ENCODE measurements at places on chromosomes 12 and 14.

- no peak for DNase-seq
Measured at GRCh38 chr14:97275276-97275675, 478.1 kb downstream of the VRK1 start.

- no peak for DNase-seq
Measured at GRCh38 chr12:76922866-76923265, 44.0 kb upstream of the CSRP2 start.

- DNase-seq = no peak
Measured at GRCh38 chr12:120078868-120079267, 37.7 kb downstream of the RAB35 start.

GRCh38 chr12:55653031-55653430 lies 16.3 kb downstream of the OR10P1 start:
- no peak for DNase-seq

- DNase-seq = no peak
Measured at GRCh38 chr14:95200404-95200803, 43.1 kb upstream of the DICER1 start.

GRCh38 chr12:88393017-88393767 lies 187.1 kb downstream of the KITLG start:
- no peak for DNase-seq

DNA sequence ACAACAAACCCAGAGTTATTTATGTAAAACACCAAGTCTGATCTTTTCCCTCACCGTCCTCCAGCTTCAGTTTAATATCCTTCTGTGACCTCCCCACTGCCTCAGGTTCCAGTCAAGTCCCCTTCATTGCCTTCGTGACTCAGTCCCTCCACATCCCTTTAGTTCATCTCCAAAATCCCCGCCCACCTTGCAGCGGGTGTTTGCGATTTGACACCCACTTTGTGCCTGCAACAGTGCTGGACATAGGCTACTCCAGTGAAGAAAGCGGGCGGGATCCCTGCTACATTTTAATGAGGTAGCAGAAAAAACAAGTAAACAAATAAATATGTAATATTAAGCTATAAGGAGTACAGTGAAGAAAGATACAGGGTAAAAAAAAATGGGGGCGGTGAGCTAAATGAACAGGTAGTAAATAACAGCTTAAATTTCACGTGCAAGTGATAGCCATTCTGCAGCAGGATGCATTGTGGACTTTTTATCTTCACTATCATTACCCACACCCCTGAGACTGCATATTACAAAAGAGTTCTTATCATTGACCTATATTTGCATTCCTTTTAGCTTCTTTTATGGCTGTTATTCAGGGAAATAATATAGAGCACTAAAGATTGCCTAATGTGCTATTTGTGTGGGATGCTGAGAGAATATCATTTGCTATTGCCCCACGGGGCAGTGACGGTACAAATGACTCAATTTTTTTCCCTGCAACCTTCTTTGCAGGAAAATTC lies 222.8 kb upstream of the NUDT4 start:
- no peak for DNase-seq

DNA sequence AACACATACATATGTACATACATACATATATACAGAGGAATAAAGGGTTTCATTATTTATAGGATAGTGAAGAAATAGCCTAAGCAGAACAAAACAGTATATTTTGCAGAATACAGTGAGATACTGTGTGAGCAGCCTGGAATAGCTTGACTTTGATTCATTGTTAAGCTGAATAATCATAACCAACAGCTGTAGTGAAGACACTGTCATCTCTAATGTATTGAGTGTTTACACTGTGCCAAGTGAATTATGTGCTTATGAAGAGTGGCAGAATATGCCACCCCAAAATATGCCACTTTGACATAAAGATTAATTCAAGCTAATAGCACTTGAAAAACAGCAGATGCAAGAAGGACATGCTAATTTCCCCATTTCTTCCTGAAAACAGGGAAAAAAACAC lies 48.2 kb upstream of the LRFN5 start:
- DNase-seq = no peak

DNA sequence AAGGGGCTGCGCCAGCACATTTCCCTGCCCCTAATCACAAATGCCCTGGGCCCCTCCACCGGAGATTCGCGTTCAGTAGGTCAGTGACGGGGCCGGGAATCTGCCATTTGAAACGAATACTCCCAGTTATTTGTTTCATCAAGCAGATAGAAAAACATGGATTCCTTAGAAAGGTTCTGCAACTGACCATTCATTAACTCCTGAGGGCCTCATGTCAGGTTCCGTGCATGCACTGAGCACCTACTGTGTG lies 25.6 kb upstream of the UBC start:
- no peak for DNase-seq

GRCh38 chr14:77375973-77376770 lies 722 bp downstream of the TMED8 start:
- no peak for DNase-seq

DNA sequence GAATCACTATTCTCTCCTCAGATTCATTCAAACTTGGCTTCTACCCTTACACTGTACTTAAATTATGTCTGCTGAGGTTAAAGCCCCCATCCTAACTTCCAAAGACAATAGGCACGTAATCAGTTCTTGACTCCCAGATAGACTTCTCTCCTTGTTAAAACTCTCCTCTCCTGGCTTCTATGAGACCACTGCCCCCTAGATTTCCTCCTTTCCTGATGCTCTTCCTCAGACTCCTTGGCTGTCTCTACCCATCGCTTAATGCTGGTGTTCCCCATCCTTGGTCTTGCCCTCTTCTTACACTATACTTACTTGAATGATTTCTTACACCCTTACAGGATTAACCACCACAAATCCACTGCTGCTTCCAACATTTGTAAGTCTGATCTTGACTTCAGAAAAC lies 32.8 kb downstream of the TC2N start:
- DNase-seq = no peak

GRCh38 chr12:47385653-47386052 lies 305.9 kb upstream of the AMIGO2 start:
- no peak for DNase-seq

GRCh38 chr14:24690492-24690891 lies 56.5 kb upstream of the GZMB start:
- DNase-seq = no peak

- no peak for DNase-seq
Measured at GRCh38 chr12:91140026-91140931, 29.0 kb upstream of the LUM start.

DNA sequence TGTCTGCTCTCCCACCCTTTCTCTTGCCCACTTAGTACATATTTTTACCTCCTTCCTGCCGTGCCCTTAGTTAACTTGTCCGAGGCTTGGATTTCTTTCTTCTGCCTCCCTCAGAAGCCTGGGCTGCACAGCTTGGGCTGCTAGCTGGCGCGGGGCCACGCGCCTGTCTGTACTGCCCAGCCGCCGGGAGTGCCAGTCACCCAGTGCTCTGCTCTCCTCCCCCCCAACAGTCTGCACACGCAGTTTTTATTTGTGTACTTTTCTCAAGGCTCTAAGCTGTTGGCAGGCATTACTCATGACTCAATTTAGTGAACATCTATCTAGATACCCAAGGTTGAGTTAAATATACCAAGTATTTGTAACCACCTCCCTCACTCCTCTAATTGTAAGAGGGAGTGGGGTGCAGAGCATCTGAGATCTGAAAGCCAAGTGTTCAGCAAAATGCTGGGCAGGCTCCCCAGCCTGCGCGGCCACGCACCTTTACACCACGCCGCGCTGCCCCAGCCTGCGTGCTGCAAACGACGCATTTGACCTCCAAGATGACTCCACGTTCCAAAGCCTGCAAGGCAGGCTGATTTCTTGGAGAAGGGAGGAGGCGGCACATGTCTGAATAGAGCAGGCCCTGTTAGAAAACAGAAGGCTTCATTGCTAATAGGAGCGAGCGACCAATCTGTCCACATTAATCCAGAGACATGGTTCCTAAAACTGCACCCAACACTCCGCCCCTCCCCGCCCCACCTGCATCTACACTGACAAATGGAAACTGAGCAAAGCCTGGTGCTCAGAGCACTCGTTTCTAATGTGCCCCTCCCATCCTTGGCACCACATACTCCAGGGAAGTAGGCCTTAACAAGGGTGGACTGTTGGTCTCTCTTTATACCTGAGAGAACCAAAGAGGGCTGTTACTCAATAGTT lies 18.2 kb upstream of the CACNA2D4 start:
- peak; percentile 55 for DNase-seq

- DNase-seq = no peak
Measured at GRCh38 chr12:10155966-10156365, 16.0 kb downstream of the OLR1 start.

DNA sequence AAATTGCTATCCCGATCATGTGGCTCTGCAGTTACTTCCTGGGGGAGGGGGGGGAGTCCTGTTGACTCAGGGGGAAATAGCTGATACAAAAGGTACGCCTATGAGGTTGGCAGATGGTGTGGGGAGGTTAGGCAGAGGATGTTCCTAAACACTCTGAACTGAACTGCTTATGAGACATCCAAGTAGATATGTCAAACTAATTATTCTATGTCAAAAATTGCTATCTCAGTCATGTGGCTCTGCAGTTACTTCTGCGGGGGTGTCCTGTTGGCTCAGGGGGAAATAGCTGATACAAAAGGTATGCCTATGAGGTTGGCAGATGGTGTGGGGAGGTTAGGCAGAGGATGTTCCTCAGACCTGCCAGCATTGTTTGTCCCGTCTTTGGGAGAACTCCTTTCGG lies 5.1 kb upstream of the VCPKMT start:
- no peak for DNase-seq

DNA sequence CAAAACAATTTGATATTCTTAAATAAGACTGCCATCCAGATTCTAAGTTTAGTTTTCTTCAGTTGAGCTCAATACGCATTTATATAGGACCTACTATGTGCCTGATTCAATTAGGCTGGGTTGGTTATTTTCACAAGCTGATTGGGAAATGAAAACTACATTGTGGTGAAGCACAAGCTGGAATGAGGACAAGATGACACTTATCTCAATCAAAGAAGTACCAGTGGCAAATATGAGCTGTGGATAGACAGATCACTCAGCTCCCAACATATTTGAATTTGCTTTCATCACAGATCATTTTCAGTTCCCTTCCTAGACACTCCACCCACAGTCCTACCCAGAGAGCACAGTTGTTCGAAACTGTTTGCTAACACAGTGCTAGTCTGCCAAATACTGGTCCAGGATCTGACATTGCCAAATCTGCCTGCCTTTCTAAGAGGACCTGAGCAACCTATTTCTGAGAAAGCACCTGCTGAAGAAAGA lies 74.7 kb downstream of the LLPH start:
- DNase-seq = no peak

DNA sequence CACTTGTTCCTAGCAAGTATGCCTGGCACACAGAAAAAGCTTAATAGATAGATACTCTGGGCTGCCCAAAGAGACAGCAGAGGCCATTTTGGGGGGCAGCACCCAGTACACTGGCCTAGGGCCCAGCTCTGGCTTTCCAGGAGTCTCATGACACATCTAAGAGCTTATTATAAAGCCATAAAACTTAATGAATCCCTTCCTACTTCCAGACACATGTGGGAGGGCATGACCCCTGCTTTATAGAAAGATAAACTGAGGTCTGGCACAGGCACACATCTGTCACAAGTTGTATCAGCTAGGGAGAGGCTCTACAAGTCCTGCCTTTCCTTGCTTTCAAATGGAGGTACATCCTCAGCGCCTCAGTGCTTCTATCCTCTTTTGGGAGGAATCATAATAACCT lies 27.1 kb downstream of the FMNL3 start:
- no peak for DNase-seq

- DNase-seq = no peak
Measured at GRCh38 chr12:102956738-102957327, 641 bp upstream of the ASCL1 start.

- no peak for DNase-seq
Measured at GRCh38 chr12:54641089-54641488, 6.4 kb upstream of the LACRT start.

GRCh38 chr12:110165540-110166159 lies 41.5 kb downstream of the IFT81 start:
- DNase-seq = no peak

GRCh38 chr14:106235356-106236159 lies 709.2 kb downstream of the TMEM121 start:
- no peak for DNase-seq

GRCh38 chr12:110704231-110704630 lies 15.3 kb upstream of the HVCN1 start:
- no peak for DNase-seq

DNA sequence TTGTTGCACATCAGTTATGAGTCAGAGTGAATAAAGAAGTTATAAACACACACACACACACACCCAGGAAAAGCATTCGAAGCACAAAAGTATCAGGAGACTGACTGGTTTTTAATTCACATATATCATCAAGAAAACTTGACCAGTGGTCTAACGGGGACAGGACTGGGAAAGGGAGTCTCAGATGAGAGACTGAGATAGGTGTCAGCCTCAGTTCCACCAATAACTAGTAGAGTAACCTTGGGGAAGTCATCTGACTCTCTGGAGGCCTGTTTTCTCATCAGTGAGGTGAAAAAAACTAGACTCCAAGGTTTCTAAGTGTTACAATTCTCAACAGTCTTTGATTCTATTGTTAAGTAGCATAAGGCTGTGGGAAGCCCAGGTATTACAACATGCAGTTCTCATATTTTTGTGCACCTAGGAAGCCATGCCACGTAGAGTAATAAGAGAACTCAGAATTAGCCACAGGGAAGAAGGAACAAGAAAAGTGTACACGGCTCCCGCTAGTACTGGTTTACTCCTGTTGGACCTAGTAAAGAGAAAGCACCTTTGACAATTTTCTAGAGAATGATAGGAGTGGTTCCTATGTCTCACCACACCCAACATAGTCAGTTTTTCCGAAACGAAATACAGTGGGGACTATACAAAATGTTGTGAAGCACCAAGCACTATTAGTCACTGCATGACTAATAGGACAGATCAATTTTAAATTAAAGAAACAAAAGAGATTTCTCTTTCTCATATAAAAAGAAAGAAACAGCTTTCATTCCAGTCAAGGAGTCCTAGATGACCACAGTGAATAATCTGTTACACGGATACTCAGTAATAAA lies 5.0 kb downstream of the PPTC7 start:
- no peak for DNase-seq

- no peak for DNase-seq
Measured at GRCh38 chr12:56775638-56776037, 12.5 kb downstream of the HSD17B6 start.

- no peak for DNase-seq
Measured at GRCh38 chr14:79443602-79444001, 767.7 kb downstream of the DIO2 start.

DNA sequence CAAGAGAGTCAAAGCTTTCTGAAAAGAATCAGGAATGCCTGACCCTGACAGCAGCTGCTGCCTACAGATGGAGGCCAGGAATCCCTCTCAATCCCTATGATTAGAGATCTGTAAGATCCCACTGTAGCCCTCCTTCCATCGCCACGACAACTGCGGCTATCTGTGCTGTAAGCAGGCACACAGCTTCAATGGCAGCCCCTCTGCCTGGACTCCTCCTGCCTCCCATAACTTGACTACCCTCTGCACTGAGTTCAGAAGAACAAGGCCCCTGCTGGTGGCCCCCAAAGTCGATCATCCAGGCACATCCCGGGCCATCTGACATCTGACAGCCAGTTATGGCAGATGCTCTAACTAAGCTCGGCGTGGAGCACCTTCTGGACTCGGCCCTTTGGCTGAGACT lies 2.9 kb downstream of the CLMN start:
- no peak for DNase-seq

- DNase-seq = no peak
Measured at GRCh38 chr12:64392221-64392620, 1.7 kb upstream of the C12orf56 start.

- no peak for DNase-seq
Measured at GRCh38 chr14:57889245-57889644, 23.4 kb upstream of the SLC35F4 start.
